ENCODE measurements at places on chromosomes 2 and 18.

GRCh38 chr2:1744151-1744445, 217 bp downstream of the PXDN start:
- no peak for DNase-seq

- DNase-seq: no peak
These were observed 13.9 kb upstream of the GYPC start for GRCh38 chr2:126642031-126642430.

- DNase-seq: no peak
These were observed 1154.5 kb upstream of the CHAC2 start for GRCh38 chr2:52613064-52613463.

- DNase-seq: no peak
These were observed 80.4 kb upstream of the CD226 start for GRCh38 chr18:70028084-70028483.

DNA sequence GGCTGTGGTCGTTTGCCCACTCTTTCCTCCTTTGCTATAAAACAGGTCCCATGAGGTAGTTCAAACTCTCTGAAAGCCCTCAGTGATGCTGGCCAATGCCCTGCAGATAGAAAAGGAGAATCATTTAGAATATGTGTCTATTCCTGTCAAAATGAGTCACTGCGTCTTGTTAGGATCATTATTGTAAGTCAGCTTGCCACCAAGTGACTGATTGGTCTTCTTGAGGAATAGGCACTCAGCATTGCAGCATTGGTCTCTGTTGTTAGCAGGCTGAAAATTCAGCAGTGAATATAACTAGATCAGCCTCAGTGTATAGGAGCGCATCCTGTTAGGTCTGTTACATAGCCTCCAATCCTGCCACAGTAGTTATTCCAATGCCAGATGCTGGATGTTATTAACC, 28.9 kb downstream of the PRKRA start:
- no peak for DNase-seq

GRCh38 chr18:69843015-69843414, 104.7 kb downstream of the CD226 start:
- DNase-seq: no peak

- DNase-seq: no peak
These were observed 3.6 kb downstream of the REG3A start for GRCh38 chr2:79155826-79156476.

- no peak for DNase-seq
These were observed 18.4 kb downstream of the CASP10 start for GRCh38 chr2:201201371-201201770.

DNA sequence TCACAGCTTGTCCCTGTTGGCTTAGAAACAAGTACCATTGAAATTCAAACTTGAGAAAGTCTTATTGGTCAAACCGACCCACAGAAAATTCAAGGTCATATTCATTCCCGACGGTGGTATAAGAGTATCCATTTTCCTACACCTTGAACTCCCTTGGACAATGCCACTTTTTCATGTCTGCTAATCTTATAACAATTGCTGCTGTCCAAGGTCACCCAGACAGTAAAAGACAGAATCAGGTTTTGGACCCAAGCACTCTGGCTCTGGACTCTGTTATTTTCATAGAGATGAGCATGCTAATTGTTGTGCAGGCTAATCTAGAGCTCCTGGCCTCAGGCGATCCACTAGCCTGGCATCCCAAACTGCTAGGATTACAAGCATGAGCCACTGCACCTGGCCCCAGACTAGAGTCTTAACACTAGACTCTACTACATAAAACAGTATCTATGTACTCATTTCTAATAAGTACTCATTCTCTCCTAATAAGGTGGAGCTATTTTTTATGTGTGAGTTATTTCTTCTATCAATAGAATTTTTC, 57.8 kb downstream of the C2orf76 start:
- DNase-seq: no peak

GRCh38 chr2:177501186-177501585, 108.6 kb downstream of the AGPS start:
- DNase-seq: no peak

DNA sequence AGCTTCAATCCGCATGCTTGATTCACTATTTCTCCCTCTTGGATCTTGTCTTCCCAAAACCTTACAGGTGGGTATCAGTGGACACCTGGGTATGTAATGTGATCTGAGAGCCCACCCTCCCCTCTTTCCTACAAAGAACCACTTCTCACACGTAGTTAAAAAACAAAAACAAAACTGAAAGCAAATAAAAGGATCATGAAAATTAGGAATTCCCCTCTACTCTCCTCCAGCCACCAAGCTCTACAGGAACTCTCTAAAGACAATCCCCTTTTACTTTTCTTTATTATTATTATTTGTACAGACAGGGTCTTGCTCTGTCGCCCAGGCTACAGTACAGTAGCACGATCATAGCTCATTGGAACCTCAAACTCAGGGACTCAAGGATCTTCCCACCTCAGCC, 40.8 kb upstream of the MYO1B start:
- DNase-seq: no peak

GRCh38 chr2:164746713-164747112, 94.9 kb downstream of the COBLL1 start:
- DNase-seq: no peak

DNA sequence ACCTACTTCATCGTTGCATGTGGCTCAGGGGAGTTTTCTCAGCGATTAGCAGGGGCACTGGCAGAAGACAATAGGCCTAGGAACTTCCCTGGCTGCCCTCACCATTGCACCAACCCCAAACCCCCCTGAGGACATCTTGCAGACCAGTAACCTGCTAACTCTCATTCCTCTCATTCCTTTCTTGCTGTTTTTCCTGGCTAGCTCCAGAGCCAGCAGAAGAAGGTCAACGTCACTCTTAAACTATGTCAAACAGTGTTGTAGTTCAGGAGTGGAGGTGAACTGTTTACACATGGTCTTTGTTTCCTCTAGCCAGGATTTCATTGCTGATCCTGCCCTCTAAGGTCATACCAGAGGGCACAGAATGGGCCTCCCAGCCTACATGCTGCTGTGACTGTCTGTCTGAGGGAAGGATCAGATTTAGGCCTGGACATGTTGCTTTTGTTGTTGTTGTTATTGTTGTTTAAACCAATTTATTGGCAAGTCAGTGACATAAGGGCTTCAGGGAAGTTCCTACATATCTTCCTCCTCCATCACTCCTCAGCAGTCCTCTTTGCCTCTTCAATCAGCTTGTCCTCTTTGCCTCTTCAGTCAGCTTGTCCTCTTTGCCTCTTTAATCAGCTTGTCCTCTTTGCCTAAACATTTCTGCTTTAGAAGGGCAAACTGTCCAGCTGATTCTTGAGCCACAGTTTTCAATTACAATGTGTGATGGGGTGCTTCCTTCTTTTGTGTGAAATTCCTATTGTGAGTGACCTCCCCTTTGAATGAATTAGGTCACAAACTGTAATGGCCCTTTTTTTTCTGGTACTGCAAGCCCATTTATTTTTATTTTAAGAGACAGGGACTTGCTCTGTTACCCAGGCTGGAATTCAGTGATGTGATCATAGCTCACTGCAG, 471.9 kb upstream of the TNP1 start:
- peak; percentile 32 for DNase-seq

- no peak for DNase-seq
These were observed 463 bp downstream of the HS1BP3 start for GRCh38 chr2:20650393-20650876.

GRCh38 chr2:239671916-239672849, 271.4 kb upstream of the HDAC4 start:
- DNase-seq: no peak

- DNase-seq: peak; percentile 18
These were observed 64.9 kb downstream of the LPIN2 start for GRCh38 chr18:2948038-2948437.

DNA sequence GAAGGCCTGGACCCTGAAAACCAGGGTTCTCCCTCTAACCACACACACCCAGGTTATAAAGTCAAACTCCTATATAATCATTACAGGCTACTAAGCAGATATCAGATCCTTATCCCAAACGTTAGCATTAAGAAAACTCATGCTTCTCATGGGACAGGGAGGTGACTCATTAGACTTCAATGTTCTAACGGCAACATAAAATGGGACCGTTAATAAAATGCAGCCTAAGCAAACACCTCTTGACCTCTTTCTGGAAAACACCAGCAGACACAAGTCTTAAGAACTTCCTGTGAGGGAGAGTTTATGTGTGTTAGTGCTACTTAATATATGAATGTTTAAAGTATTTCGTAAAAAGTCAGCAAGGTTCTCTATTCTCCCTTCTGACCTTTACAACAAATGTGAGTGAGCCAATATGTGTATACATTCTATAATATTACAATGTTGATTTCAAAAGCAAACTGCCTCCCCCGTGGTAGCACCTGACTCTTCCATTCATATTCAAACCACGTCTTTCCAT, 31.7 kb downstream of the LPIN2 start:
- DNase-seq: peak; percentile 61

DNA sequence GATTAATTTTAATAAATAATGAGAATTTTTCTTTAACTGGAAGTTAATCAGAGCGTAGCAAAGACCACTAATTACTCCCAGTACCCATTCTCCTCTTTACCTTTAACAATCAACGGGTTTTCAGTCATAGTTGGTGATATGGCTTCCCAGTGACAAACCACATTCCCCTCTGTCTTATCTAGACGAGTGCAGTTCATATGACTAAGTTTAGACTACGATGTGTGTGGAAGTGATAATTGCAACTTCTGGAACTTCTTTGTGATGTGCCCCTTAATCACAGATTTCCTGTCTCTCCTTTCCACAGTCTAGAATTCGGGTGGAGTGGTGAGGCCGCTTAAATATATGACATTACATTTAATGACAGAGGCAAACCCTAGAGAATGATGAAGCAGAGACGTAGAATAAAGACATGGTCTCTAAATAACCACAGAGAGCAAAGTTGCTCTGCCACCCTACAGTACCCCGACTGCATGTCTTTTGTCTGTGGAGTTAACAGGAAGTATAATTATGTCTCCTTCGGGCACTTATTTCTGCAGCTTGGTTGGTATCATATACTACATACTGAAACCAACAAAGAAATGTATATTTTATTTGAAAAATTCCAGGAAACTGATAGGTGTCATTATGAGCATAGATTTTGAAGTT, 693.3 kb upstream of the CDH7 start:
- DNase-seq: no peak

- DNase-seq: no peak
These were observed 52.3 kb downstream of the ARHGAP28 start for GRCh38 chr18:6781796-6782195.

DNA sequence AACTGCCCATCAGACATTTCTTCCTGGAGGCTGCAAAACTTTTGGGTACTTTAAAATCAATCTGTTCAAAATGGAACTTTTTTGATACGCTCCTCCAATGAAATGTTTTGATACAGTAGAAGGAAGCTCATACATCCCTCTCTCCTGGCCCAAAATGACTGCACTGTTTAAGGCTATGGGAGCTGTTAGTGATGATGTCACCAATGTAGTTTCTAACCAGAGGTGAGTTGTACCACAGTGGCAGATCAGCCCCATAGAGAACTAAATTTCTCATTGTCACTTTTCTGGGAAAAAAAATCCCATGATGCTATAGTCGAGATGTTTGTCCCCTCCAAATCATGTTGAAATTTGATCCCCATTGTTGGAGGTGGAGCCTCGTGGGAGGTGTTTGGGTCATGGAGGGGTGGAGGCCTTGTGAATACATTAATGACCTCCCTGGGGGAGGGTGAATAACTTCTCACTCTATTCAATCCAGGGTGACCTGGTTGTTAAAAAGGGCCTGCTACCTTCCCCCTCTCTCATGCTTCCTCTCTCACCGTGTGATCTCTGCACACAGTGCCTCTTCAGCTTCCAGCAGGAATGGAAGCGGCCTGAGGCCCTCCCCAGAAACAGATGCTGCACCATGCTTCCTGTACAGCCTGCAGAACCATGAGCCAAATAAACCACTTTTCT, 117.4 kb upstream of the NPAS2 start:
- no peak for DNase-seq

DNA sequence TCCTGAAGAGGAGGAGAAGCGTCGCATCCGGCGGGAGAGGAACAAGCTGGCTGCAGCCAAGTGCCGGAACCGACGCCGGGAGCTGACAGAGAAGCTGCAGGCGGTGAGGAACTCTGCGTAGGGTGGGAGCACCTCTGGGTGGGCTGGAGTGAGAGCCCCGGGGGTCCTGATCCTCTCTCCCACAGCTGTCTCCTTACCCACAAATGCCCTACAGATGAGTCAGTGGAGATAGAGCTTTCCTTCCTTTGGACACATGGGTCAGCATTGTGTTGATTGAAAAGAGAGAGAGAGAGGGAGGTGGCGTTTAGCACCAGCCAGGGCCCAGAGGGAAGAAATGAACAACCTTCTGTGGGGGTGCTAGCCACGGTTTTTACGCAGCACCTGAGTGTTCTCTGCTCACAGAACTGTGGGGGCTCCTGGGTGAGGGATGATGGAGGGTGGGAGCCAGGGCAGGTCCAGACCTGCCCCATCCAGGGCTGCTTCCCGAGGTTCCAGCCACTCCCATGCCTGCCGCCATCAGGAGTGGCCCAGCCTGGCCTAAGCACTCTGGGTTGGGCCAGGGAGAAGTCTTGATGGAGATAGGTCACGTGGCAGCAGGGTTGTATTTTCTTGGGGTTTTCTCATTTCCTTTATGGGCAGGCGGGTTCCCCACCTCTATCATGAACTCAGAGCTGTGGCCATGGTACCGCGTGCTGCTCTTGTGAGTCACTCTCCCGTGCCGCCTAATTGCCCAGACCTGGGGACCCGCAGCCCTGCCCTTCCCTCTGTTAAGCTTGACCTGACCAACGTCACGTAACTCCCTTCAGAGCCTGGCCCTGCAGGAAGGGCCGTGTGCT, 16.3 kb downstream of the FOSL2 start:
- no peak for DNase-seq

DNA sequence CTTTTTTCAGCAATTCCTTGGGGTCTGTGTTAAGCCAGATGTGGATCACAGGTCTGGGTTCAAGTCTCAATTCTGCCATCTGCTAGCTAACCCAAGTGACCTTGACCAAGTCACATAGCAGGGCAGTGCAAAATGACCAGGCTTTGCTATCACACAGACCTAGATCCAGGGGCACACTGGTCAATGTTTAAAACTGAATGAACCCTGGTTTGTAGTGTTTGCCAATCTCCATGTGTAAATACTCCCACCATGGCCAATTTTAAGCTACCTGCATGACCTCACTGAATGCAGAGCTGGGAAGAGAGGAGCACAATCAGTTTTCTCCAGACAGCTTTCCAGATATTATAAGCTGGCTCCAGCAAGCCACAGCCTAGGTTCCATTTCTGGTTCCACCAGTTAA, 142.9 kb downstream of the CHST9 start:
- no peak for DNase-seq

GRCh38 chr2:34003795-34004194, 404.7 kb upstream of the FAM98A start:
- DNase-seq: no peak

DNA sequence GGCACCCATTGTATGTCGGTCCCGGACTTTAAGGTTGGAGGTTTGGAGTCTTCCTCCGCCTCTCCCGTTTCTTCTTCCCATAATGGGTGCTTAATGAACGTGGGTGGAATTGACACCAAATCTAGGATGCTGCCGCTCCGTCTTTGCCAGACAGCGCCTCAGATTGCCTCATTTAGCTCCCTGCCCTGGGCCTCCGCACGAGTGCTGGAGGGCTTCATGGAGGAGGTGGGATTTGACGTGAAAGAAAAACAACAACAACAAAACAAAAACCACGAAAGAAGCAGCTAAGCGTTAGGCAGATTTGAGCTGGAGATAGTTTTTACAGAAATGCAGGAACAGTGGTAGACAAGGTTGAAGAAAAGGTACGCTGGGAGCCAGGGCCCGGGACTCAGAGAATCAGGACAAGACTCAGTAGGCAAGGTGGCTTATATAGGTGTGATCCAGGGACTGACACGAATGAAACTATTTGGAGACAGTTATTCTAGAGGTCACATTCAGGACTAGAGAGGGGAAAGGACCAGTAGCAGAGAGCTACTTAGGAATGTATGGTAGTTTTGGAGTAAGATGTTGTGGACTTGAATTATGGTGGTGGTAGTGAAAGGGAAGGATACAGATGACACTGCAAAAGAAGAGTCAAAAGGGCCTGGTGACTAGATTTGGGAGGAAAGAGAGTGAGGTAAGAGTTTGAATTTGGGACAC, 605 bp downstream of the ZNF2 start:
- DNase-seq: no peak

All from fibroblast of skin of left quadriceps (primary cell).